ENCODE measurements at places on chromosomes 5 and 9.

DNA sequence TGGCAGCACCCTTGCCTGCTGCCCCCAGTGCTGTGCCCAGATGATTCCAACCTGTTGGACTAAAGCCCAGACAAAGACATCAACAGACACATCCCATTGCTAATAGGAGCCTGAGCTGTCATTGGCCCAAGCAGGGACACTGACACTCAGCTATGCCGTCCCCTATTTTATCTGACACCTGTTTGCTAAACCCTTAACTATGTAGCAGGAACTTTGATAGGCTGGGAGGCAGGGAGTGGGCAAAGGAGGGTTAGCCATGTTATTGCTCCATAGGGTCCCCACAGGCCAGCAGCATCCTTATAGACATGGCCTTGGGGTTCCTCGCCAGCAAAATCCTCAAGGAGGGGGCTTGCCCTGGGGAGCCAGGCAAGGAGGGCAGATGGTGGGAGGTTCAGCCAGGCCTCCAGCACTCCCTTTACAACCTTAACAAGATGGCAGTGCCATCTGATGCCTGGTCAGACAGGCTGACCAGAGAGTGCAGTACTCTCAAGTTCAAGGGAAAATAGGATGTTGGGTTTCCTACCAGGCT is 50.4 kb upstream of the CDKN2AIPNL start:
- peaks cover 10% of the 10 kb centered on the region for H3K4me1 ChIP-seq
- no peak overlapping the region for H3K4me3 ChIP-seq
- H3K27me3 ChIP-seq = no peaks in the 10 kb centered on the region

- peaks cover 10% of the 10 kb centered on the region for H3K27me3 ChIP-seq
- no peaks in the 10 kb centered on the region for H3K36me3 ChIP-seq
- no peak overlapping the region for H3K4me3 ChIP-seq
Measured at GRCh38 chr5:181199881-181200638, 4.9 kb downstream of the TRIM7 start.

- H3K27ac ChIP-seq = no peak overlapping the region
- DNase-seq = no peak
- H3K27me3 ChIP-seq = peaks cover 10% of the 10 kb centered on the region
- no peaks in the 10 kb centered on the region for H3K36me3 ChIP-seq
- no peak overlapping the region for H3K4me3 ChIP-seq
Measured at GRCh38 chr5:79859588-79859987, 131.5 kb downstream of the MTX3 start.

DNA sequence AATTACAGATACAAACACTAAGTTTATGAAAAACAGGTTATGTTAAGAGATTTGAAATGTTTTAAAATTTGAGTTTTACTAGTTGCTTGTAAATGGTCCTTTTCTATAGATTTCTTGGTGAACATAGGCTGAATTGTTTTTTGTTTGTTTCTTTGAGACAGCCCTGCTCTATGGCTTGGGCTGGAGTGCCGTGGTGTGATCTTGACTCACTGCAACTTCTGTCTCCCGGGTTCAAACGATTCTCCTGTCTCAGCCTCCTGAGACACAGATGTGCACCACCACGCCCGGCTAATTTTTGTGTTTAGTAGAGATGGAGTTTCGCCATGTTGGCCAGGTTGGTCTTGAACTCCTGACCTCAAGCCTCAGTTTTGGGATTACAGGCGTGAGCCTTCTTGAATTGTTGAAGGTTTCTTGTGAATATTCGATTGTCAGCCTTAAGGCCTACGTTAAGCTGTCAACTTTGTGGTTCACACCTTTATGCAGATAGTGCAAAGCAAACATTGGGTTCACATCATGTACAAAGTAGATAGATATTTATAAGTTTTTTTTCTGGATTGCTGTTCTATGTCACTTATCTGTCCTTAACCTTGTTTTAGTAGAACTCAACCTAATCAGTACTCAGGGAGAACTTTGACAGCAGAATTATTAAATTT is 26.2 kb downstream of the UHRF2 start:
- peaks cover 55% of the 10 kb centered on the region for H3K36me3 ChIP-seq
- no peak overlapping the region for H3K27ac ChIP-seq
- no peak for DNase-seq
- peaks cover 61% of the 10 kb centered on the region for H3K4me1 ChIP-seq

DNA sequence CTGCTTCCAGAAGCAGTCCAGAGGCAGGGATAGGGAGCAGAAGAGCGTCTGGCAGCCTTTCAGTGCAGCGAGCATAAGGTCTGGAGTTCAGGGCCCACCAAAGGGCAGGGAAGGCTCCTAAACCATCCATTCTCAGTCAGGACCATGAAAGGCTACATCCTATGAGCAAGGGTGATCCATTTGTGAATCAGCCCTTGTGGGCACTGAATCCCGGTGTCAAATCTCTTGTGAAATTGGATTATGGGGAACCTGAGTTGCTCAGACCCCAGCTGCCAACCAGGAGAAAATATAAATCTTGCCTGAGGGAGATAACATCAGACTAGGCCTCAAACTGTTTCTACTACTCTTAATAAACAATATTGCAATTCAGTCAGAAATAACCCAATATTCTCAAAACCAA is 204.4 kb downstream of the SYK start:
- H3K36me3 ChIP-seq = no peaks in the 10 kb centered on the region
- peaks cover 5% of the 10 kb centered on the region for H3K4me1 ChIP-seq
- H3K27me3 ChIP-seq = no peaks in the 10 kb centered on the region
- H3K4me3 ChIP-seq = no peak overlapping the region
- no peak for DNase-seq

GRCh38 chr9:121121582-121122087 is 46.9 kb downstream of the CNTRL start:
- H3K27ac ChIP-seq = peak overlapping the region; percentile 95
- peaks cover 47% of the 10 kb centered on the region for H3K4me1 ChIP-seq
- H3K36me3 ChIP-seq = peaks cover 47% of the 10 kb centered on the region
- peak overlapping the region; percentile 84 for H3K4me3 ChIP-seq

DNA sequence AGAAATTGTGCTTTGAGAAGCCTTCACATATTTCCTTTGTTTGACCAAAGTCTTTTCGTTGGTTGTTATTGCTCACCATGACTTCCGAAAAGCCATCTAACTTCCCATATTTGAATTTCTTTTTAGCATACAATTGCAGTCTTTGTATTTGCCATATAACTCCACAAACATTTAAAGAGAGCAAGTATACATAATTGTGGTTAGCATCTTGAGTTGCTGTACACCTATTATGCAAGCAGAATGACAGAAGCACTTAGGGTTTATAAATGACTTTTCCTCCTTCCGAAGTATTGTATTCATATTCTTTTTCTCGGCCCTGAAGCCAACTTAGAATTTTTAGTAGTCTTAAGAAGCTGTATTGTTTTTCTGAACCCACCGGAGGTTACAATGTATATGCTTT is 250.4 kb downstream of the RFK start:
- H3K36me3 ChIP-seq = no peaks in the 10 kb centered on the region
- H3K4me3 ChIP-seq = no peak overlapping the region
- H3K4me1 ChIP-seq = peaks cover 4% of the 10 kb centered on the region
- no peak for DNase-seq

- no peak overlapping the region for H3K4me3 ChIP-seq
- peaks cover 9% of the 10 kb centered on the region for H3K4me1 ChIP-seq
- no peaks in the 10 kb centered on the region for H3K36me3 ChIP-seq
- DNase-seq = no peak
Measured at GRCh38 chr9:34170237-34170991, 8.4 kb upstream of the UBAP1 start.

- no peak for DNase-seq
- no peaks in the 10 kb centered on the region for H3K36me3 ChIP-seq
- H3K4me3 ChIP-seq = no peak overlapping the region
- H3K4me1 ChIP-seq = no peaks in the 10 kb centered on the region
- no peak overlapping the region for H3K27ac ChIP-seq
Measured at GRCh38 chr5:31815376-31815775, 176.4 kb downstream of the PDZD2 start.

- DNase-seq = no peak
- peaks cover 2% of the 10 kb centered on the region for H3K36me3 ChIP-seq
- H3K27ac ChIP-seq = no peak overlapping the region
Measured at GRCh38 chr9:98225015-98225442, 30.4 kb downstream of the TBC1D2 start.

DNA sequence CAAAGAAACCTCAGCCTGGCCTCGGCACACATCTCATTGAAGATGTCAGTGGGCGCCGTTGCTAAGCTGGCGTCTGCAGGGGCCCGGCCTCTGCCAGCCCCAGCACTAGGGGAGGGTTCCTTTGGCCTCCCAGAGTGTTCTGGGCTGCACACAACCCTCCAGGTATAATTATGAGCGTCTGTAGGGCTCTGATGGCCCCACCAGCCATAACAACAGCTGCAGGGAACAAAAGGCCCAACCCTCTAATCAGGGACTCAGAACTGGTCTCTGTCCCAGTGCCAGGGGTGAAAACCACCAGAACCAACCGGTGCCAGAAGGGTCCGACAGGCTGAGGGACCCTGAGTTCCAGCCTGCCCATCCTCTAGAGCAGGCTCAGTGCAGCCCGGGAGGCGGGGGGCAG is 39.5 kb upstream of the SLC12A7 start:
- no peak for DNase-seq
- H3K36me3 ChIP-seq = no peaks in the 10 kb centered on the region
- H3K27me3 ChIP-seq = peaks cover 12% of the 10 kb centered on the region
- H3K4me1 ChIP-seq = peaks cover 21% of the 10 kb centered on the region
- no peak overlapping the region for H3K4me3 ChIP-seq

GRCh38 chr9:79615038-79615437 is 43.3 kb downstream of the TLE4 start:
- H3K4me3 ChIP-seq = no peak overlapping the region
- no peak overlapping the region for H3K27ac ChIP-seq
- no peaks in the 10 kb centered on the region for H3K27me3 ChIP-seq
- peaks cover 63% of the 10 kb centered on the region for H3K4me1 ChIP-seq
- DNase-seq = no peak

GRCh38 chr5:118965890-118966289 is 22.5 kb downstream of the DTWD2 start:
- no peak overlapping the region for H3K4me3 ChIP-seq
- peaks cover 4% of the 10 kb centered on the region for H3K4me1 ChIP-seq
- no peak overlapping the region for H3K27ac ChIP-seq
- no peaks in the 10 kb centered on the region for H3K36me3 ChIP-seq

DNA sequence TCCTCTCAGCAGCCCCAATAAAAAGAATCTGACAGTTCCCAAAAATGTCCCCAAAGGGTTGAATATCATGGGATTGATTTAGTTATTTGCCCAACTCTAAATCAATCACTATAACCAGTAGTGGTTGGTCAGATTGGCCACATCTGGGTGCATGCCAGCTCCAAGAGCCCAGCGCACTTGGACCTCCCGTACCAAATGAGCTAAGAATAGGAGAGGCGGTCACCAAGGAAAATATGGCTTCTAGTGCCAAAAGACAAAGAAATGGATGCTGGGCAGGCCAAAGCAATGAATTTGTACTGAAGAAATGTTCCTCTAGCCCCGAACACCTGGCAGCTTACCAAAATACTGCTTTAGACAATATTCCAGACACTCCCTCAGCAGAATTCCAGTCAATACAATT is 80.3 kb downstream of the RCL1 start:
- no peak overlapping the region for H3K27ac ChIP-seq
- no peaks in the 10 kb centered on the region for H3K4me1 ChIP-seq
- H3K4me3 ChIP-seq = no peak overlapping the region
- DNase-seq = no peak
- H3K27me3 ChIP-seq = no peaks in the 10 kb centered on the region
- H3K36me3 ChIP-seq = peaks cover 14% of the 10 kb centered on the region

DNA sequence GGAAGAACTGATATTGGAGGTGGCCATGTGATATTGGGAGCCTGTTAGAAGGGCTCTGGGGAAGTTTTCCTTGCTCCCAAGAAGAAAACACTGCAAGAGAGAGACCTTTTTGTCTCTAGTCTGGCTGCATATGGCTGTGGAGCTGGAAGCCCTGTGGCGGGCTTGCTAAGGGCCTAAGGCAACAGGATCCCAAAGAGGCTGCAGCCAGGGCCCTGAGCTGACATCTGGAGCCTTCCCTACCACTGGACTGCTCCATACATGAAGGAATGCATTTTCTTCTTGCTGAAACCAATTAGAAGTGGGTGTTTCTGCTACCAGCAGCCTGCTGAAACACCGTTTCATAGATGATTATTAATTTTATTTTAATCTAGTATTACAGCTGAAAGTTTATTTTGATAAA is 42.2 kb downstream of the GNAQ start:
- H3K4me3 ChIP-seq = no peak overlapping the region
- H3K36me3 ChIP-seq = peaks cover 4% of the 10 kb centered on the region
- no peak overlapping the region for H3K27ac ChIP-seq
- DNase-seq = no peak
- peaks cover 31% of the 10 kb centered on the region for H3K4me1 ChIP-seq

DNA sequence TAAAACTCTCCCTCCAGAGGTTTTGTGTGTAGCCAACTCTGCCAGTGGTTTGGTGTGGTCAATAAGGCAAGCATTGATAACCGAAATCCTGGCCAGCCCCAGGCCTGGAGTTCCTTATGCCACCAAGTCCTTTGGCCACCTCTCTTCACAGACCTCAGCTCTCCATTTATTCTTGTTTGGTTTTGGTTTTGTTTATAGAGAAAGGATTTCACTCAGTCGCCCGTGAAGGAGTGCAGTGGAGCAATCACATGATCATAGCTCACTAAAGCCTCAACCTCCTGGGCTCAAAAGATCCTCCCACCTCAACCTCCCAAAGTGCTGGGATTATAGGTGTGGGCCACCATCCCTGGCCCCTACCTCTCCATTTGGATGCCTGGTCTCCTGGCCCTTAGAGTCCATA is 55.4 kb upstream of the PPARGC1B start:
- H3K4me3 ChIP-seq = no peak overlapping the region
- H3K36me3 ChIP-seq = no peaks in the 10 kb centered on the region
- H3K27ac ChIP-seq = no peak overlapping the region
- H3K4me1 ChIP-seq = no peaks in the 10 kb centered on the region

- H3K4me3 ChIP-seq = no peak overlapping the region
- H3K36me3 ChIP-seq = no peaks in the 10 kb centered on the region
- peaks cover 21% of the 10 kb centered on the region for H3K4me1 ChIP-seq
- peak; percentile 68 for DNase-seq
- no peak overlapping the region for H3K27ac ChIP-seq
Measured at GRCh38 chr9:96061293-96061987, 185.9 kb downstream of the ERCC6L2 start.

DNA sequence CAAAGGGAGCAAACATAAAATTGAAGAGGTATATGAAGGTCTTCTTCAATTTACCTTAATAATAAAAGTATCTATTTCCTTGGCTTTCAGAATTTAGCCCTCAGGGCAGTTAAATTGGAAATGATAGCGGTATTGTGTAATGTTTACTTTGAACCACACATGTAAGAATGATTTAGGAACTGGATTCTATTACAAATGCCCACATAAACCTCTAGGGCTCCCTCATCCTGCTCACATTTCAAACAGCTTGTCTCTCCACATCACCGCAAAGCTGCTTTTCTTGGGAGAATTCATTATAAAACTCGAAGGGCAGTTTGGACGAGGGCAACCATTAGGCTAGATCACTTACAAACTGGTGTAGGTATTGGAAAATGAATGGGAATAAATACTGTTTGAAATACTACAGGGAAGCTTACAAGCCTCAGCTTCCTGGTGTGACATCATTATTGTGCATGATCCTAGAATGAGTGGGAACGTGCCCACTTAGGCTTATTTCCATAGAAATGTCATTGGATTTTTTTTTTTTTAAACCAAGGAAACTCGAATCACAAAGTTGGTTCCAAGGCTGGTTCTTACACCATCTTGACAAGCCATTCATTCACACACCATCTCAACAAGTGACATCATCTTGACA is 47.3 kb downstream of the MTRR start:
- H3K36me3 ChIP-seq = peaks cover 16% of the 10 kb centered on the region
- H3K27me3 ChIP-seq = peaks cover 3% of the 10 kb centered on the region
- H3K4me3 ChIP-seq = no peak overlapping the region
- H3K4me1 ChIP-seq = no peaks in the 10 kb centered on the region
- DNase-seq = no peak
- H3K27ac ChIP-seq = no peak overlapping the region
